CMK (cell line): ENCODE measurements at places on chromosomes 5 and 9.

- no peak for DNase-seq
These were observed 2.7 kb downstream of the IL31RA start for GRCh38 chr5:55853818-55854217.

- no peak for DNase-seq
These were observed 5.6 kb upstream of the ARL15 start for GRCh38 chr5:54315736-54316528.

DNA sequence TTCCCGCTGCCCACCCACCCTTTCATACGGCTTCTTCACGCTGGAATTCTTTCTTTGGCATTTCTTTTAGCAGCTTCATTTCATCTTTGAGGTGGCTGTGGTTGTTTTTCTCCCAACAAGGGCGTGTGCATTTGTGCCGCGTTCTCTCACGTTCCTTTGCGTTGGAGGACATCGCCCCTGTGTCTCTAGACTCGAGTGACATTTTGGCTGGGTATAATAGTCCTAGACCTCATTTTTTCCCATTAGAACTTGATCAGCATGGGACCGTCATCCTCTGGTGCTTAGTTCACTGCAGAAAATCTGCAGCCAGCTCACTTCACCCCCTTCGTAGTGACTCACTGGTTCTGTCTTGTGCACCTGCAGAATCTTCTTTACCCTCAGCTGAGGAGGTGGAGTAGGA, 29.5 kb downstream of the KCNT1 start:
- no peak for DNase-seq

DNA sequence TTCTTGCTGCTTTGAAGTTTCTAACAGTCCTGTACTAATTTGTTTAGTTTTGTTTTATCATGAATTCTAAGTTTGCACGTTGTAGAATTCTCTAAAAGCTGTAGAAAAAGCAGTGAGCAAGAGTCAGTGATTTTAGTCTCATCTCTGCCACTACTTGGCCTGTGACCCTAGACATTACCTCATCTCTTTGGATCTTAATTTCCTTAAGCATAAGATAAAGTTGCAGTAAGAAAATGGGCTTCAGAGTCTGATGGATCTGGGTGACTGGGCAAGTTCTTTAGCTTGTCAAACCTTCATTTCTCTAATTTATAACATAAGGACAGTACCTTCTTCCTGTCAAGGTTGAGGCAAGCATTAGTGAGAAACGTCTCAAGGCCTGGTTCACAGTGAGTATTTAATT, 247.9 kb downstream of the DMRT2 start:
- DNase-seq, result no peak

DNA sequence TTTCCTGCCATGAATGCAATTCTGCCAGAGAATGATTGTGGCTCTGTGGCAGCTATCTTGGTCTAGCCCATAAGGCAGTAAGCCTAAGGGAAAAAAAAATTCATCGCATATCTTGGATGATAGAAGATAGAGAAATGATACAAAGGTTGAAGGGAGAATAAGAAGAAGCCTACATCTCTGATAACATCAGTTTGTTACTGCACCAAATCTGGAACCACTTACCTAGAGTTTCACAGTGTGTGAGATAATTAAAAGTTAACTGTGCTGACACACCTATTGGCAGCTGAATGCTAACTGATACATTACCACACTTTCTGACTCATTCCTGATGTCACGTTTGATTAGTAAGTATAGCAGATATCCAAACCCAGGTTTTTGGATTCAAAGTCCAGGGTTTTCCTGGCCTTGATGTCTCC, 91.6 kb upstream of the TAF11L2 start:
- DNase-seq, result no peak

GRCh38 chr9:131238402-131239021, 37.8 kb downstream of the FAM78A start:
- DNase-seq, result no peak

GRCh38 chr5:107359033-107359915, 311.5 kb downstream of the EFNA5 start:
- no peak for DNase-seq

DNA sequence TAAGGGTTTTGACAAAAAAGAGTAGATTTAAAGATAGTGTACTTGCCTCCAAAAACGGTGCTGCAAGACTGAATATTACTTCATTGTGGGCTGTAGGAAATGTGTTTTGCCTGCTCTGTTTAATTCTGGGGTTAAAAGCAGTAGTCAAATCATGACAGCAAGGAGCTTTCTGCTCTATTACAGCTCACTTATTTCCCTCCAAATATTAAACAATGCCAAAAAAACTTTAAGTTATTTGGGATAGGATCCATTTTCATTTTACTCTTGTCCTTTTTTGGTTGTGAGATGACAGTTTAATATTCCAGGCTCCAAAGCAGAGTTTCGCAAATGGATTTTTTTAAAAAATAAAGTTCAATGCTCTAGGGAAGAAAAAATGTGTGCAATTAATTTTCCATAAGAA, 340.4 kb upstream of the RGMB start:
- DNase-seq, result no peak

GRCh38 chr9:136143215-136144001, 24.7 kb upstream of the TMEM250 start:
- no peak for DNase-seq

GRCh38 chr5:80037366-80037765, 2.2 kb downstream of the THBS4 start:
- no peak for DNase-seq

DNA sequence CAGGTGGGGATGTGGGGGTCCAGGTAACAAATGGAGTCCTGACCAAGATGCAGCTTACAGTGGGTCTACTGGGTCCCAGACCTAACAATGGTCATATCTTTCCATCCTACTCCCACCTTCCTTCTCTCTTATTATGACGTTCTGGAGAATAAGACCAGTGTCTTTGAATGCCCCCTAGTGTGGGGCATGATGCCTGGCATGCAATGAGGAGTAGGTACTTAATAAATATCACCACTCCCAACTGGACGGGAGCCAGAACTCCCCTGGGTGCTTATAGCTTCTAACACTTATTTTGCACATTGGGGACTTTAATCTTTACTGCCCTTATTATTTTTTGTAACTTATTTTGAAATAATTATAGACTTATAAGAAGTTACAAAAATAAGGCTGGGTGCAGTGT, 98.2 kb downstream of the NDFIP1 start:
- DNase-seq, result no peak

DNA sequence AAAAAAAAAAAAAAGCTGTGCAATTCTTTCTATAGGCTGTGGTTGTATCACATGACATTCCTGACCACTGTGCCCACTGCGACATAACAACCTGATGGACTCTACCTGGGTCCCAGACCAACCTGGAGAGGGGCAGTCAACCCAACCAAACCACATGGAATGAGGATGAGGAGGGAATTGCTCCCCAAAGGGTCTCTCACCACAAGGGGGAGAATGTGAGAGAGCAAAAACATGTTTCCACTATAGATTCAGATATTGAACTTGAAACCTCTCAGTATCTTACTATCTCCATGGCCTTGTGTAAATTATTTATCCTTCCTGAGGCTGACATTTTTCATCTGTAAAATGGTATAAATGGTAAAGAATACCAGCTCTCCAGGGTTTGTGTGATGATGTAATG, 66.9 kb upstream of the SV2C start:
- DNase-seq, result no peak

DNA sequence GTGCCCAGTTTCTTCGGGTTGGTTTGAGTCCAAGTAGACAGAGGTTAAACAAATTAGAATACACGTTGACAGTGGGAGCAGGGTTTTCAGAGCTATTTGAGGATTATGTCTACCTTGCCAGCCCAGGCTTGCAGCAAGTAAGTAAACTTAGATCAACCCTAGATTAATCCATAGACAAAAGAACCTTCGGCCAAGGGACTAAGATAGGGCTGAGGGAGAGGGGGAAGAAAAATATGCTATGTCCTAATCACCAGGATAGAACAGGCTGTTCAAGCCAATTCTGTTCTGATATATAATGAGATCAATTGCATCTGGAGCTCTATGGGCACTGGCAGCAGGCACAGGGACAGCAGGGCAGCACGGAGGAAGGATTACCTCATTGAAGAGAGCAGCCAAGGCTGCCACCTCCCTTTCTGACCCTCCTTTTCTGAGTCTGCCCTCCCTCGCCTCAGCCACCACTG, 377.7 kb downstream of the PIK3R1 start:
- DNase-seq, result no peak

GRCh38 chr9:96056226-96056625, 180.7 kb downstream of the ERCC6L2 start:
- no peak for DNase-seq

- DNase-seq, result no peak
These were observed 193.4 kb downstream of the ARRDC3 start for GRCh38 chr5:91189480-91190313.

- DNase-seq, result no peak
These were observed 181.9 kb downstream of the FGF18 start for GRCh38 chr5:171601266-171601881.

DNA sequence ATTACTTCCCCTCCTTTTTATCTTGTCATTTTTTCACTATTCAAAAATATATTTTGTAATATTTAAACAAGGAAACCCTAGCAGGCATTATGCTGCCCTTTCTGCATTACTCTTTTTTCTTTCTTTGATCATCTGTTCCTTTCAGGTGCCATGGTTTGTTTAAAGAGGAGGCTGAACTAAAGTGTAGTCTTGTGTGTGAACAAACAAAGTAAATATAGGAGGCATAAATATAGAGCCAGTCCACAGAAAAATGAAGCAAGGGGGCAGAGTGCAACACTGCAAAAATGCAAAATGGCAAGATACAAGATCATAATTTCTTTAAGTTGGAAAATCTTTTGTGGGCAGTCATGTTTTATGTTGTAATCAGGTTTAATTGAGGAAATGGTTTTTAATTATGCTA, 947.3 kb upstream of the COX7C start:
- DNase-seq, result no peak

- DNase-seq, result no peak
These were observed 63.2 kb downstream of the SERINC5 start for GRCh38 chr5:80192507-80193241.

GRCh38 chr9:95642189-95642588, 125.4 kb upstream of the PTCH1 start:
- DNase-seq, result no peak

GRCh38 chr9:90032296-90033027, 427.6 kb downstream of the GADD45G start:
- DNase-seq, result no peak

DNA sequence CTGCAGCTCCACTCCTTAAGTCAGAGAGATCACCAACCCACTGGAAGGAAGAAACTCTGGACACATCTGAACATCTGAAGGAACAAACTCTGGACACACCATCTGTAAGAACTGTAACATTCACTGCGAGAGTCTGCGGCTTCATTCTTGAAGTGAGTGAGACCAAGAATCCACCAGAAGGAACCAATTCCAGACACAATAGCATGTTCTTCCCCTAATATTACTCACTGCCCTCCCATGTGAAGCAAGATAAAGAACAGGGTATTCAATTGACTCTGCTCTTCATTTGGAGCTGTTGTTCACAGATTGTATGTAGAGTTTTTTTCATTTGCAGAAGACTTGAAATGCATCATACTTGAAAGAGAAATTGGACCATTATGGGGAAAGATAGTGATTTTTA, 10.8 kb downstream of the SAXO1 start:
- DNase-seq, result no peak

DNA sequence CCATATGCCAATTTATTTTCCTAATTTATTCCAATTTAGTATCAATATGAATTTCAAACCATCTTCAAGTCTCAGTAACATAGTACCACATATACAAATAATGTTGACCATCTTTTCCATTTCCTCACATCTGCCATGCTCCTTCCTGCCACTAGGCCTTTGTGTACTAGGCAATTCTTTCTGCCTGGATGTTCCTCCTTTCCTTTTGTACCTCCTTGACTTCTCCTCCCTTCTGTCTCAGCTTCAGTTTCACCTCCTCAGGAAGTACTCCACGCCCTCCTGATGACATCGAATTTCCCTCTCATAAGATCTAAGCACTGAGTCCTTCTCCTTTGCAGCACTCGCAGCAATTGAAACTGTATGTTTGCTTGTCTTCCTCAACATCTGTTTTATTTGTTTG, 53.9 kb downstream of the MEF2C start:
- DNase-seq, result peak; percentile 29

DNA sequence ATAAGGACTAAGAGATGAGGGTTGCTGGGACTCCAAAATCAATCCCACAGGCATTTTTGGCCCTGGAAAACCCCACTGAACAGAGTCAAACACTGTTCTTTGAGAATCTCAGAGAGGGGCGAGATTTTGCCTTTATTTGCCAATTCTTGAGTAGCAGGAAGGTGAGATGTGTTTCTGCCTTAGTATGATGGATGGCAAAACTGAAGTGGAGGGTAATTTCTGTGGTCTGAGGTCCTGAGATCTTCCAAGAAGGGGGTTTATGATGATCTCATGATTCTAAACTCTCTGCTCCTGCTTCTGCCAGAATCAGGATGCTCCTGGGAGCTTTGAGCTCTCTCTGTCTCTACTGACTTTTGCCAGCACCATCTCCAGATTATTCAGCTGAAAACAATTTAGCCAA, 174.8 kb upstream of the CLINT1 start:
- no peak for DNase-seq

DNA sequence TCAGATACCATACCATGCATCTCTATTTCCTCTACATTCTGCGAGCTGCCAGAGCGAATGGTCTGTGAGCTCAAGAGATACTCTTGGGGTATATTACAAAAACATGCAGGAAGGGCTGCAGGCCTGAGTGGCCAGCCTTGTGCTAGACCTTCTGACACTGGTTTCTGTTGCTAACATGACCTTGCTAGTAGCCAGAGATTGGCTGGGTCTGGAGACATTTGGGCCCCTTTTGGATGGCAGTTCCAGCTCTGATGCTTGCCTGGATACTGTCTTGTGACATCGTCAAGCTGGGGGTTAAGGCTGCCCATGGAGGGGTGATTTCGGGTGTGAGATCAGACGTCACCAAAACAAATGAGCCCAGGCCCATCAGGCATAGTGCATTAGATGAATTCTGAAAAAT, 56.1 kb upstream of the FSTL4 start:
- DNase-seq, result no peak

- no peak for DNase-seq
These were observed 30.9 kb downstream of the CLTA start for GRCh38 chr9:36221667-36222066.

GRCh38 chr5:61817472-61818326, 485.6 kb downstream of the ZSWIM6 start:
- no peak for DNase-seq

DNA sequence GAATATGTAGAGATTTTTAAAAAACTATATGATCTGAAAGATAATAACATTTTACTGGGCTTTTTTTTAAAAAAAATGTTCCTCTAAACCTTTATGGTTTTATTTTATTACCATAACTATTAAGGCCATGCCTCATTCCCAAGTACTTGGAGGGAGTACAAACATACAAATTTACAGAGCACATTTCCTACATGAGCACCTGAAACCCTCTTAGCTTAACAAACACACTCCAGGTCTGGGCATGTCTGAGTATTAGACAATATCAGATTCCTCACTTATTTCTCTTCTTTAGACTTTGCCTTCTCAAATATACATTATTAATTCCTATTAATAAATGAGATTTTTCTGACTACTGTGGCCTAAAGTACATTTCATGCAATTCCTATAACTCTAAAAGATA, 319.2 kb downstream of the SLCO4C1 start:
- DNase-seq, result no peak
